Stimulated activated CD8-positive, alpha-beta memory T cell treated with anti-CD3 and anti-CD28 coated beads, Interleukin-4, amount 100 ng/mL, for 1 hour (primary cell): ENCODE measurements at places on chromosomes 1 and 21.

DNA sequence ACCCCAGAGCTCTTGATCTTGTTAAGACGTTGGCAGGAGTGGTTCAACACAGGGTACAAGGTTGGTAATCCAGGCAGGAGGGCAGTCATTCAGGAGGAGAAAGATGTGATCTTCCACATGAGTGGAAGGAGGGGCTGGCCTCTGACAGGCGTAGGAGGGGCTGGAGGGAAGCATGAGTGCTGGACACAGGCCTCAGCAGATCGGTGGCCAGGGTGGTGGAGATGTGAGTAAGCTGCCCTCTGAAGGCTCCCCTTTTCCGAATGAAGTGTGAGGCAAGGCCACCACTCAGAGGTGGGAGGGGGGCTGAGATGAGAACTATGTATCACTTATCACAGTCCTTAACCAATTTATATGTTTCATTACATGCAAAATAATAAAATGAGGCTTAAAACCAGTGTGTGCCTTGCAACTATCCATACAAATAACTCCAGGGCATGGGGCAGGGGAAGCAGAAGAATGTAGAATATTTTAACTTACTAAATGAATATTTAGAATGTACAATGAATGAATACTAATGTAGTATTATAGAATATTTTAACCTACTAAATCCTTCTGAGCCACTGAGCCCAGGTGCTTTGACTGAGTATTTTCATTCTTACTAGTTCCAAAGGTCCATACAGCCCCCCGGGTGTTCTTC lies 103.5 kb upstream of the TLR5 start:
- DNase-seq, result no peak

DNA sequence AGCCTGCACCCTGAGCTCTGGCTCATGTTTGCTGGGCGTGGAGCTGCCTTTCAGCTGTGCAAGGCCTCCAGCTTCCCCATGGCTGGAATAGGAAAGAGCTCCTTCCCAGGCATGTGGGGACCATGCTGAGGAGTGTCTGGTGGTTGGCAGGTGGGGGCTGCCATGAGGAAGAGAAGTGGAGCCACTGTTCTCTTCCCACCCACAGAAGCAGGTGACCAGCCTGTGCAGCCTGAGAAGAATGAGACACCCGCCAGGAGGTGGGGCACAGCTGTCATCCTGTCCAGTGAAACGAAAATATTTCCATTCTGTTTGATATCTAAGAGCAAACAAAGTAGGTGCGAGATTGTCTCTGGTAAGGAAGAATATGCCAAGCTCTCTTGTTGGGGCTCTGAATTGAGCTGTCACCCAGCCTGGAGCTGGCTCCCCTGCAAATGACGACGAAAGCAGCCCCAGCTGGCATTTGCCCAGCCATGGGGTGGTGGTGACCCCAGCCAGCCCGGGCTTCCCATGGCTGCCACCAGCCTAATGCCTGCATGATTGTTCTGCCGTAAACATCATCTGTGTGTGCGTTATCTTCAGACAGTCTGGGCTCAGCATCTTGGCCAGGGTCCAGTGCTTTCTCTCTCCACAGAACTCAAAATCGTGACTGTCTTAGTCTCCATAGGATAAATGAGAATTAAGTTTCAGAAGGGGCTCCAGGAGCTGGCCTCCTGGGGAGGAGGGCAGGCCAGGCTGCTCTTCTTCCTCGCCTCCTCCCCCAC lies 429.8 kb upstream of the VAMP3 start:
- no peak for DNase-seq

DNA sequence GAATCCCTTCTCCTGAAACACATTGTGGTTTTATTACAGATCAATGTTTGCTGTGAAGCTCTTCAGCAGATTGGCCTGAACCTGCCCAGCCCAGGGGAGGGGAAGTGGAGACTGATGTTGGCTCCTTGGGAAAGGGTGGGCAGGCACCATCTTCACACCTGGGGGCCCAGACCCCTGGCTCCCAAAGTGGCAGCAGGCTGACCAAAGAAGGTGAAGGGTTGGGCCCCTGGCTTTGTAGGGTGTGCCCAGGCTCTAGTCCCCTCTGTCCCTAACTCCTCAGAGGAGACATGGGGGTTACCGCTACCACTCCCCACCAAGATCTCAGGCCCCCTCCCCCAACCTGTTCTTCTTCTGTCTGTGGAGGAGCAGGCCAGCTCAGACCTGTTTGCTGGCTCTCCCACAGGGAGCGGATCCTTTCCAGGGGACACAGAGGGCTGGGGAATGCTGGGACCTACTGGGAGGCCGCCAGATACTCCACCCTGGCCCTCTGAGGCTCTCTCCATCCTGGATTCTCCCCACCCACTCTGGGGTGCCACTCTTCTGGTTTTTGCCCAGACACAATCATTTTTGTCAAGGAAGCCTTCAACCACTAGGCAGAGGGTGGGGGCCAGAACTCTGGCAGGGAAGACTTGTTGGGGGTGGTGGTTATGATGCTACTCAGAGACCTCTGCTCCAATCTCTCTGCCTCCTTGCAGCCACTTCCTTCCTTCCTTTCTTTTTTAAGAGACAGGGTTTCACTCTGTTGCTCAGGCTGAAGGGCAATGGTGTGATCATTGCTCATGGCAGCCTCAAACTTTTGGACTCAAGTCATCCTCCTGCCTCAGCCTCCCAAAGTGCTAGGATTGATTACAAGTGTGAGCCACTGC lies 5.0 kb upstream of the EFNA3 start:
- DNase-seq, result no peak

- DNase-seq, result no peak
These were observed 61.1 kb upstream of the SMYD2 start for GRCh38 chr1:214219902-214220301.

GRCh38 chr1:41613689-41614574 lies 129.4 kb upstream of the EDN2 start:
- DNase-seq, result no peak

DNA sequence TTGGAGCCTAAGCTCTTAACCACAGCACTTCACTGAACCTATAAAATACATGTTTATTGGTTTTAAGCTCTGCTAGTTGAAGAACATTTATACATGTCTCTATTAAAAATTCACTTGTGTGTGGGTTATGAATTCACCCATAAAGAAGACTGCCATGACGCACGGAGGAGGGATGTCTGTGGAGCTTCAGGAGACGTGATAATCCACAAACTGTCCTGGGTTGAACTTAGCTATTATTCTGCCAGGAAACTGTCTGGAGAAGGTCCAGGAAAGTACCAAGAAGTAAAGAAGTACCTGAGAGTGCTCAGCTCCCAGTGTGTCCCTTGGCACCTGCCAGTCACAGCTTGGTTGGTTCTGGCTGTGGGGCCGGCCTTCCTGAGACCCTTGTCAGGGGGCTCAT lies 56.3 kb downstream of the DDR2 start:
- no peak for DNase-seq

DNA sequence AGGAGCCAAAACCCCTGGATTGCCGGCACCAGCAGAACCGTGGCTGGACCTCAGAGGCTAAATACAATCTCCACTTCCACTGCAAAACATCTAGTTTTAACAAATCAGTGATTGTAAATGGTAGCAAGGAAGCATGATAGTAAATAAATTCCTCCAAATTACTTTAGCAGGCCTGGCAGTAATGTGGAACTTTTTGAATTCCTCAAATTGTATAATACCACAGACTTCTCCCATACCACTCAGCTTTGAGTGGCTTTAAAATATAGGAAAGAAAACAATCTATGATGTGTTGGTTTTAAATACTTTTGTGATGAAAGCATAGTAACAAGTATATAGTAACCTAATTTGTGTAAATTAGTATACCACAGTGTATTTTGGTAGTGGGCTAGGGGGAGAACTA lies 34.1 kb downstream of the NIBAN1 start:
- no peak for DNase-seq

DNA sequence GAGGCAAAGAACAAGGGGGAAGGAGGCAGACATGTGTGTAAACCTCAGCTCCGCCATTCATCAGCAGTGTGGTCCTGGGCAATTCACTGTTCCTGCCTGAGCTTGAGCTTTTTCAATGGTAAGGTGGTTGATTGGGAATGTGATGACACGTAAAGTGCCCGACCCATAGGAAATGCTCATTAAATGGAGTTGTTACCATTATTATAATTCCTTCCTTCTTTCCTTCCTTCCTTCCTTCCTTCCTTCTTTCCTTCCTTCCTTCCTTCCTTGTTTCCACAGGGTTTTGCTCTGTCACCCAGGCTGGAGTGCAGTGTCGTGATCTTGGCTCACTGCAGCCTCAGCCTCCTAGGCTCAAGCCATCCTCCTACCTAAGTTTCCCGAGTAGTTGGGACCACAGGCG lies 4.3 kb downstream of the GPR37L1 start:
- DNase-seq, result no peak

DNA sequence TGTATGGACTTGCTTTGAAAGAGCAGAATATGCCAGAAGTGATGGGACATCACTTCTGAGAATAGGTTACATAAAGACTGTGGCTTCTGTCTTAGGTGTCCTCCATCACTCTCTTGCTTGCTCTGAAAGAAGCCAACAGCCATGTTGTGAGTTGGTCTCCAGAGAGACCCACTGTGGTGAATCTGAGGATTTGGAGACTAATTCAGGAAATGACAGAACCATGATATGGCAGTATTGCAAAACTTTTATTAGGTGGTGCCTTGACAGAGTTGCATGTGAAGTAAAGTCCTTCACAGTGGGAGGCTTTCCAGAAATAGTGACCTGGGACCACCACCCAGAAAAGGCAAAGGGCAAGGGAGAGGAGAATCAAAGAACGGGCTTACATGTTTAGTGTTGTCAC lies 628.6 kb downstream of the KCNT2 start:
- DNase-seq, result no peak

GRCh38 chr1:204575221-204576190 lies 59.3 kb downstream of the MDM4 start:
- DNase-seq, result no peak

- no peak for DNase-seq
These were observed 688 bp upstream of the CHD5 start for GRCh38 chr1:6180707-6181311.

GRCh38 chr21:16241016-16241415 lies 511.2 kb downstream of the USP25 start:
- no peak for DNase-seq

GRCh38 chr1:109980324-109981003 lies 4.1 kb upstream of the AHCYL1 start:
- no peak for DNase-seq

GRCh38 chr1:113903501-113904292 lies 902 bp downstream of the AP4B1 start:
- DNase-seq, result no peak

- DNase-seq, result no peak
These were observed 242.6 kb upstream of the CXADR start for GRCh38 chr21:17270229-17270628.

DNA sequence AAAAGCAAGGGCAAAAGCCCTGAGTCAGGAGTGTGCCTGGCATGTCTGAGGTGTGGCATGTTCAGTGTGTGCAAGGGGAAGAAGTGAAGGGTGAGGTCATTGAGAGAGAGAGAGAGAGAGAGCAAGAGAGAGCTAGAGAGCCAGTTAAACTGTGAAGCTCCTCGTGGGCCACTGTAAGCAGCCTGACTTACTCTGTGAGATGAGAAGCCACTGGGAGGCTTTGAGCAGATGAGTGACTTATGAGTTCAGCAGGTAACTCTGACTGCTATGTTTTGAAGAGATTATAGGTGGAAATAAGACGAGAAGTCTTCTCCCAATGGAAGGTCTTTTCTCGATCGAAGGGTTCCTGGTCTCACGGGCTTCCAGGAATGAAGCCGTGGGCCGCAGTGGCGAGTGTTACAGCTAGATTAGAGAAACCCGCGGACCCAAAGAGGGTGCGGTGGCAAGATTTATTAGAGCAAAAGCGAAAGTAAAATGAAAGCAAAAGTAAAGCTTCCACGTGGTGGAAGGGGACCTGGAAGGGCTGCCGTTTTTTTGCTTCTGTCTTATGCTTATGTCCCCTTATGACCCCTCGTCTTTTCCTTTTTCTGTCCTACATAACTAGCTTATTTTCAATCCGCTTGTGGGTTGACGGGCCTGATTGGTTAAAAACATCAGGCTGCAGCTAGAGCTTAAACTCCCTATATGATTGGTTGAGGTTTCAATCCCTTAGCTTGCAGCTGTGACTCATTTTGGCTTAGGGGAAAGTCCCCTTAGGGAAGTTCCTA lies 323.1 kb upstream of the FAM78B start:
- peak; percentile 9 for DNase-seq

DNA sequence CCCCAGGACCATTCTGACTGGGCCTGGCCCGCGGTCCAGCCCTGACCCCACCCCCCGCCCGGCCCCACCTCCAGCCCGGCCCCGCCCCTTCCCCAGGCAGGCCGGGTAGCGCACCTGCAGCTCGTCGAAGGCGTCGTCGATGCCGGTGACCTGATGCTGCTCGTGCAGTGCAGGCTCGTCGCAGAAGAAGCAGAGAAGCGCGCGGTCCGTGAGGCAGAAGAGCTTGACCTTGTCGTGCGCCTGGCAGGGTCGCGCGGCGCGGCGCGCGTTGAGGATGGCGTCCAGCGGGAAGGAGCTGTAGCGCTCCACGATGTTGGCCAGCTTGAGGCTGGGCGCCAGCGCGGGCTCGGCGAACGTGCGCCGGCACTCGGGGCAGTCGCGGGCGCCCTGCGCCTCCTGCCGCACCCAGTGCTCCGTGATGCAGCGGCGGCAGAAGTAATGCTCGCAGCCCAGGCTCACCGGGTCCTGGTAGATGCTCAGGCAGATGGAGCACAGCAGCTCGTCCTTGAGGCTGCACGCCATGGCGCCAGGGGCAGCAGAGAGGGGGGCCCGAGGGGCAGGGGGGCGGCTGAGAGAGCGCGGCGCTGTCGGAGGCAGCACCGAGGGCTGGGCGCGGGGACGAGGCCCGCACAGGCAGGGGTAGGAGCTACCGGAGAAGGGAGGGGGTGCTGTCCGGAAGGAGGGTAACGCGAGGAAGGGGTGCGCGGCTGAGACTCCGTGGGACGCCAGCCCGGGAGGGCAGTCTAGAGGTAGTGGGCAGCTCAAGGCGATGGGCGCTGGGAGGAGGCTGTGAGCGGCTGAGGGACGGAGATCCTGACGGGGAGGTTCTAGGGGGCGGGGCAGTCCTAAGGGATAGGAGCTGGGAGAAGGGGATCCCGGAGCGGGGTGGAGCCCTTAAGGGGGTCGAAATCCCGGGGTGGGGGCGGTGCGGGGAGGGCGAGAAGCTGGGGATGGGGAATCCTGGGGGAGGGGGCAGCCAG lies 642 bp downstream of the TRIM62 start:
- no peak for DNase-seq

GRCh38 chr1:168443356-168443755 lies 100.4 kb downstream of the XCL2 start:
- DNase-seq, result no peak

- DNase-seq, result no peak
These were observed 4.3 kb downstream of the GJB3 start for GRCh38 chr1:34785231-34785874.

DNA sequence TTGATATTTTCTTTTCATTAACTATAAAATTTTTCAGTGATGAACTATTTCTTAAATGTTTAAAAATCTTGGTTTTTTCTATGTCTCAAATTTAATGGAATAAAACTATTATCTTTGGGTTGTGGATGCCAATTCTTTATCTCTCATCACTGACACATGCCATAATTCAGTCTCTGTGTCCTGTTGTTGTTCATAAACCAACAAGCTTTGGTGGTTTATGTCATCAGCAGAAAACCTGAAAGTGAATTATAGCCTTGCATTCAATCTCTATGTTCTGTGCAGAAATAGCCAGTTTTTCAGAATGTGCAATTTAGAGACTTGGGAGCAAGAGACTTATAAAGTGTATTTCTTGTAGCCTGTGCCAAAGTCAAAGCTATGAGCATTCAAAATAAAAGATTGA lies 462.6 kb upstream of the ADGRL4 start:
- DNase-seq, result no peak

GRCh38 chr1:19310720-19311502 lies 1.0 kb downstream of the AKR7A2 start:
- no peak for DNase-seq

GRCh38 chr21:43305336-43305665 lies 121.6 kb downstream of the SIK1 start:
- DNase-seq, result no peak
